ENCODE measurements at places on chromosomes 5 and 9.

GRCh38 chr9:91428927-91429351 is 5.3 kb upstream of the NFIL3 start:
- DNase-seq: no peak

DNA sequence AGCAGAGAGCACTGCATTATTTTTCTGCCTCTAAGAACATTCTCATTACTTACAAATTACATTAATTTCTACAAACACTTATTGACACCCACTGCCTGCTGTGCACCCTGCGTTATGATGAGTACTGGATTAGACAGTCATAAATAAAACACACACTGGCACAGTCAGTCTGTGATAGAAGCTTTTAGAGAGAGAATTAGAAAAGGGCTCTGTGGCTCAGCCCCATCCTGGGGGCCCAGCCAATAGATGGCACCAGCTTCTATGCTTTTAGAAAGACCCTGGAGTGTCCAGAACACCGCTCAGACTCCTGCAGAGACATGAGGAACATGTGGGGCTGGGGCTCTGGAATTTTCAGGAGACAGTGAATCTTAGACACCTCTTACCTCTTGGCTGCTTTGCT is 61.0 kb upstream of the RAPGEF1 start:
- DNase-seq: no peak

DNA sequence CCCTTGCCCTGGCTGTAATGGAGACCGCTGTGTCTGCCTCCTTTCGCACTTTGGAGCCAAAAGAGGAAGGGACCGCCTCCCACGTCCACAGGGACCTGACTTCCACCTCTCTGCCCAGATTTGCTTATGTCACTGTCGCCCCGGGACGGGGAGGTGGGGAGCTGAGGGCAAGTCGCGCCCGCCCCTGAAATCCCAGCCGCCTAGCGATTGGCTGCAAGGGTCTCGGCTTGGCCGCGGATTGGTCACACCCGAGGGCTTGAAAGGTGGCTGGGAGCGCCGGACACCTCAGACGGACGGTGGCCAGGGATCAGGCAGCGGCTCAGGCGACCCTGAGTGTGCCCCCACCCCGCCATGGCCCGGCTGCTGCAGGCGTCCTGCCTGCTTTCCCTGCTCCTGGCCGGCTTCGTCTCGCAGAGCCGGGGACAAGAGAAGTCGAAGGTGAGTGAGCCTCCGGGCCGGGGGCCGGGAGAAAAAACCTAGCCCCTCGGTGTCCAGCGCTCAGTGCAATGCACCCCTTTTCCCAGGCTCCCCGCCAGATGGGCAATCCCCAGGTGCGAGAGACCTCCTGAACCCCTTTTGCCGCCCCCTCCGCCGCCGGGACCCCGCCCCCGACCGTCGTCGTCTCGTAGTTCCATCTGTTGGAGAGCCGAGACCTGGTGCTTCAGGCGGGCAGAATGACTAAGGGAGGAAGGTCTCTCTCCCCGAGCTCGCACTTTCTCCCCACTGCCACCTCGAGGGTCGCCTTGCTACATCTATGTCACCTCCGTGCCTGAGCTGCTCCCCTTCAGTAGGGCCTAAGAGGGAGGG is at the start of gene GPX3:
GPX3 (plus strand) TSS at position 288 of the 807 bp plus-strand sequence; CDS start at position 352, 64 bp downstream.
- no peak for DNase-seq

DNA sequence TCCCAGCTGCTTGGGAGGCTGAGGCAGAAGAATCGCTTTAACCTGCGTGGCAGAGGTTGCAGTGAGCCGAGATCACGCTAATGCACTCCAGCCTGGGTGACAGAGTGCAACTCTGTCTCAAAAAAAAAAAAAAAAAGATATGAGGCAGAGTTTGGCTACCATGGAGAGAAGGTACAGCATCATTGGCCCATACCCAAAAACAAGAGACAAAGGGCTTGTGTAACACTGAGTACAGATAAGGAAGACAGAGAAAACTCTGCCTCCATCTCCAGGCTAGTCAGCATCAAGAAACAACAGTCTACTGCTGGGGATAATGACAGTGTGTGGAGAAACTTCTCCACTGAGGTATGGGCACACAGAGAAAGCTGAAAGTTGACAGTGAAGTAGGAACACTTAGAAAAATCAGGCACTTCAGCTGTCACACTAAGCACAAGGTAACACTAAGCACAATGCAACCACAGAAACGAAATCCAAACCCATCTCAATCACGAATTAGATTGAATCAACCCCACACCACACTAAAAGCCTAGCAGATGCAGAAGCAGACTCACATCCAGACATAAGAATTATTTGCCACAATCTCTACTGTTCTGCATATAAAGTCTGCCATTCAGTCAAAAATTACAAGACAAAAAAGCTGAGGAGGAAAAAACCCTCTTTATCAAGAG is 10.5 kb downstream of the PJA2 start:
- DNase-seq: no peak

DNA sequence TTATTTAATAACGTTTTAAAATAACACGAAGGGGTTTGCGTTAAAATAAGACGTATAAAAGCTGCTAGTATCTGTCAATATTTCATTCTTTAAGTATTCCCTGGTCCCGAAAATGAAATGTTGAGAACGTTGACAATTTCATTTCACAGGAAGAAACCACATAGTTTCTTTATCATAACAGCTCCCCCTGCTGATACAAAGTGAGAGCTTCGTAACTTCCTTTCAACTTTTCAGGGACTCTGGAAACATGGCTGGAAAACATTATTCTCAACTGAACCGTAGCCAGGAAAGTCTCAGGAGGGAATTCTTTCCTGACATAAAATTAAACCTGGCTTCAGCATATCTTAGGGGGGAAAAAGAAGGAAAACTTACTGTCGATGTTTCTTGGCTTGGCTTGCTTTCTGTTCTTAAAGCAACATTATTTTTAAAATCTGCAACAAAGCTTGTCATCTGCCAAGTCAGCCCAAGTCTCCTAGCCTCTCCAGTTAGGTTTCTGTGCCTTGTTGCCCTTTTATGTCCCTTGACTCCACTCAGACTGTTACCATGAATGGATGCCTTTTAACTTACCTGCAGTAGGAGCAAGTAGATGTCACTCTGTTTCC is 122.9 kb upstream of the DAB2 start:
- DNase-seq: no peak

GRCh38 chr9:120263836-120264235 is 316.1 kb downstream of the CDK5RAP2 start:
- no peak for DNase-seq

DNA sequence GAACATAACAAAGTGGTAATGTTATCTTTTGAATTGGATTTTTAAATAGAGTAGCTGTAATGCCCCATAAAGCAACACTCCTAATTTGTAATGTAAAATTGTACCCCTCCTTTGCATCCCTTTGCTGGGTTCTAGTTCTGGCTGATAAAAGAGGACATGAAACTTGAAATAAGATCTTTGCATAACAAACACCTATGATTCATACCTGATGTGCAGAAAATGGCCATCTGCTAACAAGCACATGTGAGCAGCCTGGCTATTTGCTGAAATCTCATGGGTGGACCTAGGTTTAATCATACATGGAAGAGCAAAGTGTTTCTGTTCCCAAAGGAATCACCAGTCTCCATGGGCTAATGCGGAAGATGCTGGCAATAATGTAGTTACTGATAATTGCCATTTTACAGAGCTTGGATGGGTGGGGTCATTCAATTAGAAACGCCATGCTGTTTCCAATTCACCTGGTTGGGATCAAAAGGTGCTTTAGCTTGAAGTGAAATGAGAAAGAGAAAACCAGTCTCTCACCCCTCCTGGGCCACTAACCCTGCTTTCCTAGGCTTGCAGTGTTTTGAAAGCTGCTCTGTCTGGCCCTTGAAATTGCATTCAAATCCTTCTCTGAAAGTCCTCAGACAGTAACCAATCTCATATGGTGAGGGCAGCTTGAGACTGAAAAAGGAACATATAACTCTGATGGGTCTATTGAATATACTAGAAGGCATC is 585.1 kb downstream of the TLE4 start:
- no peak for DNase-seq

- no peak for DNase-seq
These were observed 27.9 kb downstream of the SPRY4 start for GRCh38 chr5:142296914-142297417.

DNA sequence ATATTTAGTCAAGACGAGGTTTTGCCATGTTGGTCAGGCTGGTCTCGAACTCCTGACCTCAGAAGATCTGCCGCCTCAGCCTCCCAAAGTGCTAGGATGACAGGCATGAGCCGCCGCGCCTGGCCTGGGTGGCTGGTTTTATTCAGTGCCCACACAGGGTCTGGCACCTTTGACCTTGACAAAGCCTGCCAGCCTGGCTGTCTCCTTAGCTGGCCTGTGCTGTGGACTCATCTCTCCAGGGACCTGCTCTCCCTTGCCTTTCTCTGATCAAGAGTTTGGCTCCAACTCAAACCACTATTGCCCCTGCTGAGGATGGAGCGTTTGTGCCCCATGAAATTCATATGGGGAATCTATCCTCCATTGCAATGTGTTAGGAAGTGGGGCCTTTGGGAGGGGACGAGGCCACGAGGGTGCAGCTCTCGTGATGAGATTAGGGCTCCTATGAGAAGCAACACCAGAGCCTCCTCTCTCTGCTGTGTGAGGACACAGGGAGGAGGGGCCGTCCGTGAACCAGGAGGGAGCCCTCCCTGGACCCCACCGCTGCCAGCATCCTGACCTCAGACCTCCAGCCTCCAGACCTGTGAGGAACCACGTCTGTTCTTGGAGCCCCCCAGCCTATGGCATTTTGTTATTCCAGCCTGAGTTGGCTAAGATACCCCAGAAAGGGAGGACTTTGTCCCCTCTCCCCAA is 45.0 kb downstream of the MRPL36 start:
- DNase-seq: no peak

DNA sequence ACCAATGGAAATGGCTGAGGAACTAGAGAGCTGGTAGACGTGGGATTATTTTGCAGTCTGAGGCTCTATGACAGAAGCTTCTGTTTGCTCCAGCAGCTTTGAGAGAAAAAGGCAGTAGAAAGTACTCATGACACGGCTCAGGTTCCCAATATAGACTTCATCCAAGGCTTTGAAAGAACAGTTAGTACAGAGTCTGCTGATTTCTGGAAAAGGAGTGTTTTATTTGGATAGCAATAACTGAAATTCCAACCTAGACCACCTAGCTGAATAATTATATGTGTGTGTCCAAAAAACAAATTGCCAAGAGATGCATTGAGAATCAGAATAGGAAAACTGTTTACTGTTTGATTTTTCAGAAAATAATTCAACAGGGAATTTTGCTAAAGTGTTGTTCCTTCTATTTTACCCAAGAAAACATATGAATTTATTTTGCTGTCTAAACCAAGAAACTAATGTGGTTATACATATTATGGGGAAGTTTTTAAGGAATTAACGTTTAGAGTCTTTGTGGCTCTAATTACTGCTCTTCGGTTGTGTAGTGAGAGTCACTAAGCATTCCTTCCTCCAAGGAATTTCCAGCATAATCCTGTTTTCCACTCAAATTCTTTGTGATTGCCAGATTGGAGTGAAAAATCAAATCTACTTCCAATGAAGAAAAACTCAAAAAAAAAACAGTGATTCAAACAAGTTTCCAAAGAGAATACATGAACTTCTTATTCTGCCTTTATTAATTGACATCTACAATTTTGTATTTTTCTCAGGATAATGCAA is 18.1 kb upstream of the MTX3 start:
- DNase-seq: no peak

- DNase-seq: no peak
These were observed 247.8 kb downstream of the AOPEP start for GRCh38 chr9:94974154-94974879.

DNA sequence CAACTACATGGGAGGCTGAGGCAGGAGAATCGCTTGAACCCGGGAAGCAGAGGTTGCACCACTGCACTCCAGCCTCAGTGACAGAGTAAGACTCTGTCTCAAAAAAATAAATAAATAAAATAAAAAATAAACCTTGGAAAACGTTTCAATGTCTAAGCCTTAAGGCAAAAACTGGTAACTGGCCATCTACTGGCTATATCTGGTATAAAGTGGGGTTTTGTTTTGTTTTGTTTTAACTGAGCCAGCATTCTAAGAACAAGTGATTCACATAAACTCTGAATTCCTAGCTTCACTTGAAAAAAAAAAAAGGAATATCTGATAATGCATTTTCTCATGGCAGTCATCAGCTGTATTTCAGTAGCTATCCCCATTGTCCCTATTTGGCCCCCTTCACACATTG is 126.1 kb upstream of the EFNA5 start:
- DNase-seq: no peak

- no peak for DNase-seq
These were observed 268.3 kb downstream of the PJA2 start for GRCh38 chr5:109141222-109142200.

DNA sequence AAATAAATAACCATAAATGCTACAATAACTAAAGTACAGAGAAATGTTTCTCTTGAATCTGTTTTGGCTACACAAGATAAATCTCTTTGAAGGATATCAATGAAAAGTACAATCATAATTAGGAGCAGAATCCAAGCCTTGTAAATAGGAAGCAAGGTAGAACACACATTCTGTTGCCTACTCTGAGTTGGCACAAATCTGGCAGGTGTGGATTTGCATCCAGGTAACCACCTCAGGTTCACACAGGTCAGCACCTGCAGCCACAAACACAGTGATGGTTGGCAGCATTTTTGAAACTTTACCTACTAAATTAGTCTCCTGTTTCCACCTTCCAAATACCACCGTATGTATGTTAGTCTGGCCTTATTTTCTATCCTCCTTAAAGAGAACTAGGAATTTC is 105.3 kb upstream of the PIK3R1 start:
- DNase-seq: no peak

DNA sequence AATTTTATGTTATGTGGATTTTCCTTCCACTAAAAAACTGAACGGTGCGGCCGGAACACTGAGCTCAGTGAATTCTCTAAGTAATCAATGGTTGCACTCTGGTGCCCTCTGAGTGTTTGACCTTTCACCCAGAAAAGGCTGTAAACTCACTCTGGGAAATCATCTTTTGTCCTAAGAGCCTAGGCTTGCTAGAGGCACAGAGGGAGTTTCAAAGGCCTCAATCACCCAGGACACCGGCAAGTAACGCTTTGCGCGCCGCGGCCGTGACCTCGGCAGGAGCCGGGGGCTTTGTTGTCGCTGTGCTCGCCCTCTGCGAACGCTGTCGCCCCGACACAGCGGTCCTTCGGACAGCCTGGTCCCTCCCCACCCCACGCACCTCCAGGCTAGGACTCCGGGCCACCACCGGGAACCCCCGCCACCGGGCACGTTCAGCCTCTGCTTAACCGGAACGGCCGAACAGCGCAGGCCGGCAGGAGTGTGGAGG is 703 bp downstream of the ISCA1 start:
- DNase-seq: no peak

DNA sequence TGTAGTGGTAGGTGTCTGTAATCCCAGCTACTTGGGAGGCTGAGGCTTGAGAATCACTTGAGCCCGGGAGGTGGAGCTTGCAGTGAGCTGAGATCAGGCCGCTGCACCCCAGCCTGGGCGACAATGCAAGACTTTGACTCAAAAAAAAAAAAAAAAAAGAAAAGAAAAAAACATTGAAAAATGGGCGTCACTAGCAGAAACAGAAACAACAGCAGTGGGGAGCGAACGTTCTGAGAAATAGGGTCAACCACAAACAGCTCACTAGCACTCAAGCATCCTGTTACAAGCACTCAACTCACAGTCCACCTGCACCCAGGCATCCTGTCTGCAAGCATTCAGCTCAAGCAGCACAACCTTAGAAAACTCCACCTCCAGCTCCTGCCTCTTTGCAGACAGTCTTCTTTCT is 17.2 kb downstream of the TRIM14 start:
- no peak for DNase-seq
